Caudate nucleus (tissue), 63 donors: ENCODE measurements at places on chromosomes 5 and 9.

DNA sequence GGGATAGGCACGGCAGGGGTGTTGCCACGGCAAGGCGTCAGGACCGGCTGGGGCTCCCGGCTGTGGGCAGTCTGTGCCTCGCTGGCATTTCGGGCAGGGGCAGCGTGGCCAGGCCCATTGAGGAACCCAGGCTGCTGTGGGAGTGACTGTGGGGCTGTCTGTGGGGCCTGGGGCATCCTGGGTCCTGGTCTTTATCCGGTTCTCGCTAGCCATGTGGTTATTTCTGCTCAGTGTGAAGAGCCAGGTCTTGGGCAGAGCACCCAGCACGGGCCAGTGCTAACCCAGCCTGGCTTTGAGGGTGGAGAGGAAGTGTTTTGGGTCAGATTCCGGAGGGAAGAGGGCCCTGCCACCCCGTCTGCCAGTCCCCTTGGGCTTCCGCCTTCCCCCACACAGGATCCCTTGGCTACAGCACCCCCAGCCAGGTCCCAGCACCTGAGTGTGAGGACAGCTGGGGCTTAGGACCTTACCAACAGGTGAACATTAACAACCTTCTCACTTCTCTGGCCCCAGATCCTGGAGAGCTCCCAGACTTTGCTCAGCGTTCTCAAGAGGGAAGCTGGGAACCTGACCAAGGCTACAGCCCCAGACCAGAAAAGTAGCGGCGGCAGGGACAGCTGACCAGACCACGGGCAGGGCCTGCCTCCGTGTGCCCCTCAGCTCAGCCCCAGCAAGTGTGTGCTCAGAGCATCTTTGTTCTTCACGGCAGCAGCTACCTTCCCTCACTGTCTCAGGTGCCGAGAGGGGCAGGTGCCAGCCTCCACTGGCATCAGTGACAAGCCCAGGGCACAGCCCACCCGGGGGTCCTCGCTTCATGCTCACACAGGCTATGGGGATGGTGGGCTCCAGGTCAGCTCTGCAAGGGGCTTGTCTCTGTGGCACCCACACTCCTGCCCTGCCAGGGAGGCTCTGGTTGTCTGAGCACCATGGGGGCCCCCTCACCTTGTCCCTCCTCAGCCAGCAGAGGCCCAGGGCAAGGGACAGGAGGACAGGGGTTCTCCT lies 1.1 kb downstream of the SSNA1 start:
- no peak for DNase-seq

DNA sequence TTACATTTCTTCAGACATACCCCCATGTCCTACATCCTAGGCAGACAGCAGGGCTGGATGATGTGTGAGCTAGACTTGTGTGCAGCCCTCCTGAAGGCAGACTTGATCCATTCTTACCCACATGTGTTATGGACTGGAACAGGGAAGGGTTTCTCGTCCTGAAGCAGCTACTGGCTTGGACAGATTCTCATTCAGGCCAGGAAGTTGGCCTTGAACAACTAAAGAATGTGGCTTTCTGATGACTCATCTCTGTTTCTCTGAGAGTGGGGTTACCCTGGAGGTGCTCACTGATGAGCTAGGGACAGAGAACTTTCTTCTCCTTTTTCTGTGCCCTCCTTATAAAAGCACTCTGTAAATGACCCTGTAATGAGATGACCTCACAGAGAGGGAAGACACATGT lies 246.5 kb downstream of the PCSK5 start:
- DNase-seq = no peak

GRCh38 chr5:62214701-62215100 lies 91.3 kb upstream of the KIF2A start:
- no peak for DNase-seq

GRCh38 chr9:132878695-132879456 lies at the start of gene SPACA9:
Gene SPACA9, plus strand, starts transcription at chr9:132878898. Its CDS starts 5,050 bp downstream, at chr9:132883948.
- peak; percentile 55 for DNase-seq

- DNase-seq = no peak
These were observed 251.8 kb upstream of the CDH9 start for GRCh38 chr5:27290172-27290571.

DNA sequence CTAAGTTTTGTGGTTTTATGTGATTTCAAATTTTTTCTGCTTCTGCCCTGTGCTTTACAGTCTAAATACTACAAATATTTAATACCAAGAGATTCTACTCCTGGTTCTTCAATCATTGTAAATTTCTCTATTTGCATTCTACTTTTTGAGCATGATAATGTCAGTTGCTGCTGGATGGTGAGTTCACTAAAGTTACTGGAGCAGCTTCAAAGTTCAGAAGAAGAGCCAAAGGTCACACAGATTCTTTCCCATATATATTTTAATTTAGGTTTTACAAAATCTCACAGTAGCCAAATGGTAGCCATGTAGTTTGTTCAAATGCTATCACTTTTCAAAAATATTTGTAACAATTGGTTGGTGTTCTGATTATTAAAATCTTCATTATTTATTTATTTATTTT lies 378.7 kb downstream of the TMEM232 start:
- no peak for DNase-seq

DNA sequence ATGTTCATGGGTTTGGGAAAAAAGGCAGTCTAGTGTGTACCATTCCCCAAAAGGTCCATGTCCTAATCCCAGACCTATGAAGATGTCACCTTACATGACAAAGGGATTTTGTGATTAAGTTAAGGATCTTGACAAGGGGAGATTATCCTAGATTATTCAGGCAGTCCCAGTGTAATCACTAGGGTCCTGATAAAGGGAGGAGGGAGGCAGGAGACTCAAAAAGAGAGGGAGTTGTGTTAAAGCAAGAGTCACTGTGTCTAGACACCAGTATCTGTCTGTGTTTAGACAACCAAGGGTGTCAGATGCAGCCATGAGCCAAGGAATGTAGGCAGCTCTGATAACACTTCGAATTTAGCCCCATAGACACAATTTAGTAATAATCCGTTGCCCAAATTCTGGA lies 49.5 kb downstream of the DPYSL3 start:
- no peak for DNase-seq

- no peak for DNase-seq
These were observed 192.4 kb downstream of the HSPA4 start for GRCh38 chr5:133244242-133244641.
